Stimulated activated CD4-positive, alpha-beta T cell treated with anti-CD3 and anti-CD28 coated beads, TNF-alpha, amount 100 ng/mL, for 1 hour (primary cell): ENCODE measurements at places on chromosomes 11 and 22.

GRCh38 chr22:40237788-40238424 lies 60.2 kb downstream of the TNRC6B start:
- no peak for DNase-seq

GRCh38 chr22:38675833-38676232 lies 5.9 kb upstream of the TOMM22 start:
- no peak for DNase-seq

DNA sequence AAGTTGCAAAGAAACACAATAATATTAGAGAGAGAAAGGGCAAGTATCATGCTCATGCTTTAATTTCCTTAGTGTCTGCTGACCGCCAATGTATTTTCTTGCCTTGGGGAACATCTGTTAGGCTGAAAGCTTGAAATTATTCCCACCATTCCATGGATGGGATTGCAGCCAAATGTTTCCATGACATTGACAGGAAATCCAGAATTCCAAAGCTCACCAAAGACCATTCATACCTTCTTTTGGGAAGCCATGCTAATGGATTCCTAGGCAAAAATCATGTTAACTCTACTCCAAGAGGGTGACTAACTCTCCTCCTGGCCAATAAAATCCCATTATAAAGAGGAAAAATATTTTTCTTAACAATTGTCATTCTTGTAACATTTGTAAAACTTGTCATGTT lies 661.4 kb upstream of the FAT3 start:
- no peak for DNase-seq

DNA sequence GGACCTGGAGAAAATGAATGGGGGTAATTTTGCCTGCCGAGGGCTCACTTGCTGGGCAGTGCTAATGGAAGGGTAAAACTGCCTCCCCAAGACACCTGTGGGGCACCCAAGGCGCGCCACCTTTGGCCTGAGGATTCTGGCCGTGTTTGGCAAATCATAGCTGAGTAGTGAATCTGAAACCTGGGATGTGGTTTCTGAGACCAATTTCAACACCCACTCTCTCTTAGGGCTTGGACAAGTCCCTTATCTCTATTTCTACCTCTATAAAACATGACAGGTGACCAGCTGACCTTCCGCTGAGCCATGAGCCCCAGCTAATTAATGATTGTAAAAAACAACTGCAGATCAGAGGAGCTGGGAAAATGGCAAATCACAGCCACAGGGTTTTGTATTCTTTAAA lies 1.5 kb upstream of the PACSIN3 start:
- DNase-seq = no peak

DNA sequence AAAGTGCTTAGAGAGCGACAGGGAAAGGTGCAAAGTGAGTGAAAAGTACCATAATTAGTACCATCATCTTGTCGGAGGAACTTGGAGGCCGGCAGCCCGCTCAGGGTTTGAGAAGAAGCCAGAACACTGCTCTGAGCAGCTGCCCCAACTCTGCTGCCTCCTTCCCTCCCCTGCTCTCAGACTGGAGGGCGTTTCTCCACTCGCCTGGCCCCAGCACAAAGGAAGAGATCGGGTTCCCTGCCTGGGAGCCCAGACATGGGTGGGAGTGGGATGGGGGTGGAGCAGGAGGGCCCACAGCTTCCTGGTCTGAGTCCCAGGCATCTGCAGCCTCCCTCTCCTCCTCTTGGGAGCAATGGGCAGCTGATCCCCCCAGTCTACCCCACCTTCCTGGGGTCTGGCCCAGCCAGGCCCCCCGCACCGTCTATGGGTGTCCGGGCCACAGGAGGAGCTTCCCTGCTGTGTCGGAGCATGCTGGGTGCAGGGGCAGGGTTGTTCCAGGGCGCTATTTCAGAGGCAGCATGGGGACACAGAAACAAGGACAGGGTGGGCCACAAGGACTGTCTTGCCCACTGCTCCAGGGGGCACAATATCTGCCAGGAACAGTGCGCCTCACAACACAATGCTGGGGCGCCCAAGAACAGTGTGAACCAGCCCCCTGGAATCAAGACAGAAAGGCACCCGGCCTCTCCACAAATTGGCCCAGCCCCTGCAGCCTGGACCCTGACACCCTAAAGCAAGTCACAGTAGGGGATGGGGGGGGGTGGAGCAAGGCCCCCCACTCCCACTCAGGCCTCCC lies 4.8 kb downstream of the LIF start:
- DNase-seq = no peak

- DNase-seq = no peak
Measured at GRCh38 chr11:107413352-107413751, 44.3 kb downstream of the CWF19L2 start.
